ENCODE measurements at places on chromosomes 16 and 17.

DNA sequence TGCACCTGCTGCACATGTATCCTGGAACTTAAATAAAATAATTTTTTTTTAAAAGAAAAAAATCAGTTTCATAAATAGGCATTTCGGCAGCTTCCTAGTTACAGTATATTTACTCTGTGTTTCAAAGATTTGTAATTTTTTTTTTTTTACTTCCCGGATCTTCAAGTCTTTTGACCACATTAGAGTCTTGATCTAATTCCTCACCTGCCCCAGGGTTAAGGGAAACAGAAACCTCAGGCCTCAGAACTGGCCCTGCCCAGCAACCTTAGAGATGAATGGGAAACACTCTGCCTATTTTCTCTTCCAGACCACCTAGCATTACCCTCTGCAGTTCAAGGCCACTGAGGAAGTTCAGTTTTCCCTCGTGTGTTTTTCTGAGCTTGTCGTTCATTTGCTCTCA, 304.0 kb downstream of the MAF start:
- H3K36me3 ChIP-seq = no peaks in the 10 kb centered on the region
- H3K27me3 ChIP-seq = no peaks in the 10 kb centered on the region
- no peaks in the 10 kb centered on the region for H3K4me1 ChIP-seq
- H3K4me3 ChIP-seq = no peak overlapping the region

- no peaks in the 10 kb centered on the region for H3K36me3 ChIP-seq
- H3K27me3 ChIP-seq = no peaks in the 10 kb centered on the region
- no peak overlapping the region for H3K4me3 ChIP-seq
- no peak overlapping the region for H3K27ac ChIP-seq
- no peak for DNase-seq
Measured at GRCh38 chr16:72940886-72941285, 107.0 kb downstream of the ZFHX3 start.

GRCh38 chr17:2396192-2396567, 4.7 kb downstream of the MNT start:
- H3K4me1 ChIP-seq = peaks cover 30% of the 10 kb centered on the region
- H3K36me3 ChIP-seq = no peaks in the 10 kb centered on the region
- DNase-seq = no peak
- H3K27ac ChIP-seq = peak overlapping the region; percentile 99

- no peak overlapping the region for H3K27ac ChIP-seq
- H3K27me3 ChIP-seq = no peaks in the 10 kb centered on the region
- no peak overlapping the region for H3K4me3 ChIP-seq
- peaks cover 3% of the 10 kb centered on the region for H3K4me1 ChIP-seq
- no peak for DNase-seq
Measured at GRCh38 chr17:19404264-19404663, 6.8 kb upstream of the RNF112 start.

- peak within 1 kb of the TSS; percentile 90 for H3K27ac ChIP-seq
- H3K27me3 ChIP-seq = no peaks in the 10 kb centered on the region
- no peaks in the 10 kb centered on the region for H3K36me3 ChIP-seq
- peak; percentile 64 for DNase-seq
- H3K4me3 ChIP-seq = peak within 1 kb of the TSS; percentile 48
- peaks cover 74% of the 10 kb centered on the region for H3K4me1 ChIP-seq
Measured at GRCh38 chr17:40309031-40309948, at the start of gene RARA. Gene RARA (plus strand): TSS chr17:40309180. CDS start chr17:40331219, 22,039 bp downstream.

DNA sequence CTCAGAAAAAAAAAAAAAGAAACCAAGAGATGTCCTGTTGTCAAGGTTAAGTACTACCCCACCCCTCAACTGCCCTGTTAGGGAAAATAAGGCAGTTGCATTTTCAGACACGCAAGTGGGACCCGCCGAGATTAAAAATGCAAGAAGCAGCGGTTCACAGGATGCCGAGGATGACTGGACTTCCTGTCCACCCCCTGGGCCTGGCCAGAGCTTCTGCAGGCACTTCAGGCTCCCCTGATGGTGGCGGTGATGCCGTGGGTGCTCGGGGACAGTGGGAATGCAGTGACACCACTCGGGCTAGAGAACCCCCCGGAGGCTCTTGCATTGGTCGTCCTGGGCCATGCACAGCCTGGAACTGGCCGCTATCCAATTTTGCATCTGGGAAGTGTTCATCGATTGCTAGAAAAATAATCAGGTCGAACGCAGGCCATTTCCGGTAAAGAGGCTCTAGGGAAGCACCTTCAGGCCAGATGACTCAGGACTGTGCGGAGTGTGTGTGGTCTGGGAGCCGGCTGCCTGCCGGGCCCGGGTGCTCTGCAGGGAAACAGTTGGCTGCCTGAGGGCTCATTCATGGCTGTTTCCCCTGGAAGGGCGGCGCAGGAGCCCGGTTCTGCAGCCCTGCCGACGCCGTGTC, 13.4 kb upstream of the CRISPLD2 start:
- peak overlapping the region; percentile 59 for H3K27ac ChIP-seq
- H3K4me3 ChIP-seq = no peak overlapping the region
- H3K4me1 ChIP-seq = peaks cover 10% of the 10 kb centered on the region
- peak; percentile 88 for DNase-seq
- no peaks in the 10 kb centered on the region for H3K27me3 ChIP-seq

DNA sequence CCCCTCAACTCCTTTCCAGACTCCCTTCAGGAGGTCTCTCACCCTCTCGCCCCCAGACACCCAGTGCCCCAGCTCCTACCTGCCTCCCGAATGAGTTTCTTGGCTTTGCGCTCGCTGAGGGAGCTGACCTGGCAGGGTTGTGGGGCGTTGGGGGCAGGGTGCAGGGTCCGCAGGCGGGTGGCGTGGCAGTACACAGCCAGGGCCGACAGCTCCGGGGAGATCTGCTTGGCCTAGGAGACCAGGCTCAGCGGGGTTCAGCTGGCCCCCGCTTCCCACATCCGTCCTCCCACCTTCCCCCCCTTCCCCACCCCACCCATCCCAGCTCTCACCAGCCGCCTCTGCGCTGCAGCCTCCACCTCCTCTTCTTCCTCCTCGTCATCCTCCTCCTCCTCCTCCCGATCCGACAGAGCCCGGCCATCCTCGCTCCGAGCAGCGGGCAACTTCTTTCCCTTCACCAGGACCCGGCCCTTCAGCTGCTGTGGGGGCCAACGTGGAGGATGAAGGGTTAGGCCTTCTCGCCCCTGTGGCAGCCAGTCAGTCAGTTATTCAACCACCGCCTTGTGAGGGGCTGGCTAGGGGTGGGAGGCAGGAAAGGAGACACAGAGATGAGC, 17.2 kb downstream of the PLCD3 start:
- DNase-seq = no peak
- H3K4me3 ChIP-seq = no peak overlapping the region
- H3K27ac ChIP-seq = no peak overlapping the region
- no peaks in the 10 kb centered on the region for H3K4me1 ChIP-seq

DNA sequence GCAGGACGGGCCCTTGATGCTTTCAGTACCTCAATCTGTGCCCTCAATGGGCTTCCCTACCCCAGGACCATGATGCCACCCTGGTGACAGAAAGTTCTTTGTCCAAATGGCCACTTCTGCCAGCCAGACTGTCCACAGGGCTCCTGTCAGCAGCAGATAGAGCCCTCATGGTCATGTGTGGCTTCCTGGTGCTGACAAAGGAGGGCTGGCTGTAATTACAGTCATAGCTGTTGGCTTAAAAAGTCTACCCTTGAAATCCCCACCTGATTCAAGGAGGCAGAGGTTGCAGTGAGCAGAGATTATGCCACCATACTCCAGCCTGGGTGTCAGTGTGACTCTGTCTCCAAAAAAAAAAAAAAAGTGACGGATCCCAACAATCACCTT, 3.3 kb downstream of the TRPV2 start:
- peak; percentile 41 for DNase-seq
- H3K4me3 ChIP-seq = no peak overlapping the region
- H3K4me1 ChIP-seq = peaks cover 36% of the 10 kb centered on the region
- H3K27me3 ChIP-seq = no peaks in the 10 kb centered on the region

DNA sequence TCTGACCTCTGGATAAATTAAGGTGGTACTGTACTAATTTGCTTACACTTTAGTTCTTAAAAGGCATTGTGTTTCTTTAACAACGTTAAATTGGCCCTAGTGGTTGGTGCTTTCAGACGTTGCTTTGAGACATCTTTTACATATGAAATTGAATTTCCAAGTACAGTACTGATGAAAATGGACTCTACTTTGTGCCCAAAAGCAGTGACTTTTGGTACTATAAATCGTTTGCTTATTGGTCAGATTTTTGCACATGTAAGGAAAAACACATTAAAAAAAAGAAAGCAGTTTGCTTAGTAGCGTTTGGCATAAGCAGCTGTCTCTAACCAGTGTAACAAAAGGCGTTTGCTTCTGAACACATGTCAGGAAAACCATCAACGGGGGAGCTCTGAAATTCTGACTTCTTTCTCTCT, 139.6 kb downstream of the CDK5R1 start:
- H3K27me3 ChIP-seq = no peaks in the 10 kb centered on the region
- H3K27ac ChIP-seq = no peak overlapping the region
- no peaks in the 10 kb centered on the region for H3K36me3 ChIP-seq

GRCh38 chr16:51881731-51882130, 665.2 kb downstream of the TOX3 start:
- H3K27me3 ChIP-seq = no peaks in the 10 kb centered on the region
- H3K36me3 ChIP-seq = no peaks in the 10 kb centered on the region
- H3K4me3 ChIP-seq = no peak overlapping the region
- no peak for DNase-seq
- peaks cover 19% of the 10 kb centered on the region for H3K4me1 ChIP-seq

DNA sequence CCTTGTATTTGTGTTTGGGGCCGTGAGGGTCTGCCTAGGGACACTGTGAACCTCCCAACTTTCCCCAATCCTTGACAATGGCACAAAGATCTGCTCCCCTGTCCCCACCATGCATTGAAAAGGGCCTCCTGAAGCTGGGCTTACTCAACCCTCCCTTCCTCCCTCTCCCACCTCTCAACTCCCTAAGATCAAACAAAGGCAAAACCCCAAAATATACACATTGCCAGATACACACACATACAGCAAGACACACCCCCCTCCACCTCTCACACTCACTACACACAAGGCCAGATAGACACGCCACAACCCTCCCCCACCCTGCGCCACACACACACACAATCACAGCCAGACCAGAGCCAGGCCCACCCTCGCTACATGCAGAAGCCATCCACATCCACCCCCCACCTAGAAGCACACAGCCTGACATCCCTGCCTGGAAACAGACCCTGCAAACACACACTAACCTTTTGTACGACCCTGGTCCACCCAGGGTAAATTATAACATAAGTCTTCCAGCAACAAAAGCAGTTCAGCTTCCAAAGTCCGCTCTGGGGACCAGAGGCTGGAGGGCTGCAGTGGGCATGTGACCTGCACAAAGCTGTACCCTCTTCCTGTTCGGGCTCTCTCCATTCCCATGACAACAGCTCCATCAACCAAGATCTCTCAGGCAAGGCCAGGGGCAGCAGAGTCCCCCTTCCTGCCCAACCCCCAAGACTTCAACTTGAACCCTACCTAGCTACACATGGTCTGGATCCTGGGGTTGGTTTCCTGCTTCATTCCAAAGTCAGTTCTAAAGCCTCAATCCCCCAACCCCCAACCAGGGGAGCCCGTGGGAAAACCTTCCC, 1.9 kb downstream of the PCGF2 start:
- no peaks in the 10 kb centered on the region for H3K27me3 ChIP-seq
- H3K4me1 ChIP-seq = peaks cover 24% of the 10 kb centered on the region
- no peak overlapping the region for H3K27ac ChIP-seq
- no peak for DNase-seq

Measured in GM23248 (cell line).